ENCODE measurements at places on chromosomes 5 and 9. TPM values are rescaled to one million over a fixed set of nuclear protein-coding genes. Genes with fewer than 3 reads are reported as not detected.
A peak's percentile ranks its signal among the peaks of the same experiment; 100 is the strongest.

DNA sequence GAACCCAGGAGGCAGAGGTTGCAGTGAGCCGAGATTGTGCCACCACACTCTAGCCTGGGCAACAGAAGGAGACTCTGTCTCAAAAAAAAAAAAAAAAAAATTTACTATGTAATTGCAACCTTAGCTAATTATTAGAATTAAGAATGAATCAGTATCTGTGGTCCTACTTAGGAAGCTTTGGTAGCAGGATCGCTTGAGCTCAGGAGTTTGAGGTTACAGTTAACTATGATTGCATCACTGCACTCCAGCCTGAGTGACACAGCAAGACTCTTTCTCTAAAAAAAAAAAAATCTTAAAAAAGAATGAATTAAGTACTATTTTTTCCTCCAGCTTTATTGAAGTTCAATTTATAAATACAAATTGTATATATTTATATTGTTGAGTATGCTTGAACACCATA is 16.7 kb downstream of the NDUFAF2 start:
- DNase-seq, result no peak
- no peaks in the 10 kb centered on the region for H3K36me3 ChIP-seq
- H3K27me3 ChIP-seq, result no peaks in the 10 kb centered on the region
- H3K4me1 ChIP-seq, result no peaks in the 10 kb centered on the region

- no peak overlapping the region for H3K27ac ChIP-seq
- H3K4me3 ChIP-seq, result no peak overlapping the region
- H3K27me3 ChIP-seq, result no peaks in the 10 kb centered on the region
These were observed 357.2 kb downstream of the ZSWIM6 start for GRCh38 chr5:61689153-61689846.

DNA sequence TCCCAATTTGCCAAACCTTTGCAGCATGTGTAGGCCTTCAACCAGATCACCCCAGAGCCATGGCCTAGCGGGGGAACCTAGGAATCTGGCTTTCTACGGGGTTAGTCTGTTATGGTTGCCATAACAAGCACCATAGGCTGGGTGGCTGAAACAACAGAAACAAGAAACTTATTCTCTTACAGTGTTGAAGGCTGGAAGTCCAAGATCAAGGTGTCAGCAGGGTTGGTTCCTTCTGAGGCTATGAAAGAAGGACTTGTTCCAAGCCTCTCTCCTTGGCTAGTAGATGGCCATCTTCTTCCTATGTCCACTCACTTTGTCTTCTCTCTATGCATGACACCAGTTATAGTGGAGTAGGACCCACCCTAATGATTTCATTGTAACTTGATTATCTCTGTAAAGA is 6.1 kb downstream of the FGF1 start:
- H3K27ac ChIP-seq, result no peak overlapping the region
- H3K36me3 ChIP-seq, result no peaks in the 10 kb centered on the region
- no peak overlapping the region for H3K4me3 ChIP-seq

The GAS1 gene
- 64.3 TPM for polyA plus RNA-seq

- H3K27me3 ChIP-seq, result peaks cover 55% of the 10 kb centered on the region
- no peak overlapping the region for H3K27ac ChIP-seq
- peaks cover 35% of the 10 kb centered on the region for H3K4me1 ChIP-seq
- no peak for DNase-seq
- H3K36me3 ChIP-seq, result no peaks in the 10 kb centered on the region
These were observed 631 bp downstream of the CFAP77 start for GRCh38 chr9:132410642-132411041.

- no peak for DNase-seq
- no peak overlapping the region for H3K27ac ChIP-seq
- no peaks in the 10 kb centered on the region for H3K36me3 ChIP-seq
- H3K4me1 ChIP-seq, result no peaks in the 10 kb centered on the region
These were observed 409.9 kb downstream of the BRINP1 start for GRCh38 chr9:118959366-118959765.

DNA sequence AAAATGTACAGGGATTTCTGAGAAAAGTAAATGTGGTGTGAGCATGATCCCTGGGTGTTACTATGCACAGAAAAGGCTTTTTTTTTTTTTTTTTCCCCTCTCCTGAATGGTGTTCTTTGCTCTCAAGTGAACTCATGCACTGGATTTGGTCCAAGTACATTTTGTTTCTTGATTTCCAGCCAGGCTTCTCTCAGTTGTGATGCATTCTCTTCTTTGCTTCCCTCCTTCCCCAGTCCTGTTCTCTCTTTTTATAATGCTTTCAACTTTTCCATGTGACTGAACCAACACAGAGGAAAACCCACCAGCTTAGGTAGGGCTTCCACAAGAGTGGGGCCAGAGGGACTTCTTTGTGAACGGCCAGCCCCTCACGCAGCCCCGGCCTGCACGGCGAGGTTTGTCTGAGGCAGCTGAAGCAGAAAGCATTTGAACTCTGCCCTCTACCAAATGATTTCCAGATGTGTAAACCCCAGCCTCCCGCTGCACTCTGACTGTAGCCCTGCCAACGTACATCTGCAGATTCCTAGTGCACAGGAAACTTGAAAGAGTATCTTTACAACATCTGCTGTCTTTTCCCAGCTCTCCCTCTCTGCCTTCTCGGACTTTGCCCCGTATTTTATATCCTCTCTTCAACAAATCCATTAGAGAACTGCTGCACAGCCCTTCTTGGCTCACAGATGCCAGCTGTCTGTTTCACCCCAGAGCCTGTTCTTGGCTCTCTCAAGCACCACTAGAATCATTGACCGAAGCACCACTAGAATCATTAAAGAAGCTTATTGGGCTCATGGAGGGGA is 71.8 kb upstream of the CD180 start:
- peak overlapping the region; percentile 90 for H3K27ac ChIP-seq
- no peak overlapping the region for H3K4me3 ChIP-seq
- DNase-seq, result no peak
- no peaks in the 10 kb centered on the region for H3K4me1 ChIP-seq
- no peaks in the 10 kb centered on the region for H3K27me3 ChIP-seq

- H3K4me3 ChIP-seq, result peak overlapping the region; percentile 62
- peak overlapping the region; percentile 90 for H3K27ac ChIP-seq
- peaks cover 15% of the 10 kb centered on the region for H3K36me3 ChIP-seq
These were observed 757 bp downstream of the TMEM250 start for GRCh38 chr9:136117916-136118319.

The ADAMTS2 gene
- polyA plus RNA-seq, result 1.3 TPM

The PPIC gene
- 17.8 TPM for polyA plus RNA-seq

DNA sequence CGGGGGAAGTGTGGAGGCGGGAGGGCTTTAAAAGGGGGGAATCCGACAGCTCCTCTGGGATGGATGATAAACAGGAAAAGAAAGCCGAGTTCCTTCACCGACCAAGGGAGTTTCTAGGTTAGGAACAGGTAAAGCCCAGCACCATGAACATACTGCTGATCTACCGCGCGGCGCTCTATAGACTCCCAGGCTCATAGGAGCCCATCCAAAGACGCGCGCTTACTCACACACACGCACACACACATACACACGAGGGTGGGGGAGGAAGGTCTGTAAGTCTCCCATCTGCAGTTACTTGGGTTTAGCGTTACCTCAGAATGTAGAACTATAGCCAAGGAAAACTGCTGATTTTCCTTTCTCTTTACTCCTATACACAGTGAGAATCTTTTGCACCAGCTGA is 2.6 kb upstream of the GABRB2 start:
- no peak for DNase-seq
- no peak overlapping the region for H3K4me3 ChIP-seq
- no peaks in the 10 kb centered on the region for H3K36me3 ChIP-seq
- H3K27ac ChIP-seq, result no peak overlapping the region
- no peaks in the 10 kb centered on the region for H3K4me1 ChIP-seq

The FOXD4 gene
- 0.82 TPM for polyA plus RNA-seq

The PRDM9 gene
- 0.02 TPM for polyA plus RNA-seq

DNA sequence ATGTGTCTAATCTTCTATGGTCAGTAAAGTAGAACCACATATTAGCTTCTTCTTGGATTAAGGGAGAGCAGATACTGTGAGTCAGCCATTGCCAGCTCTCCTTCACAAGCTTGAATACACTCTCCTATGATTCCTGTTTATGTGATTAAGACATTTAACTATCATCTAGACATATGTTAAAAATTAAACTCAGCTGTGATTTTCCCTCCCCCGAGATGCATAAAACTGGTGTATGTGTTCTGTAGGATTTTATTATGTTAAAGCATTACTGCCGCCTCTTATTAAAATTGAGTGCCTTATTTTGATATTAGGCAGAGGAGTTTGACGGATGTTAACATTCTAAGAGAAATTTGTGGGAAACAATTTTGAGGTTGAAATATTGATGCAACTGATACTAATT is 114.6 kb downstream of the ACTBL2 start:
- H3K36me3 ChIP-seq, result no peaks in the 10 kb centered on the region
- H3K4me3 ChIP-seq, result no peak overlapping the region
- no peaks in the 10 kb centered on the region for H3K4me1 ChIP-seq
- H3K27ac ChIP-seq, result no peak overlapping the region
- DNase-seq, result no peak

DNA sequence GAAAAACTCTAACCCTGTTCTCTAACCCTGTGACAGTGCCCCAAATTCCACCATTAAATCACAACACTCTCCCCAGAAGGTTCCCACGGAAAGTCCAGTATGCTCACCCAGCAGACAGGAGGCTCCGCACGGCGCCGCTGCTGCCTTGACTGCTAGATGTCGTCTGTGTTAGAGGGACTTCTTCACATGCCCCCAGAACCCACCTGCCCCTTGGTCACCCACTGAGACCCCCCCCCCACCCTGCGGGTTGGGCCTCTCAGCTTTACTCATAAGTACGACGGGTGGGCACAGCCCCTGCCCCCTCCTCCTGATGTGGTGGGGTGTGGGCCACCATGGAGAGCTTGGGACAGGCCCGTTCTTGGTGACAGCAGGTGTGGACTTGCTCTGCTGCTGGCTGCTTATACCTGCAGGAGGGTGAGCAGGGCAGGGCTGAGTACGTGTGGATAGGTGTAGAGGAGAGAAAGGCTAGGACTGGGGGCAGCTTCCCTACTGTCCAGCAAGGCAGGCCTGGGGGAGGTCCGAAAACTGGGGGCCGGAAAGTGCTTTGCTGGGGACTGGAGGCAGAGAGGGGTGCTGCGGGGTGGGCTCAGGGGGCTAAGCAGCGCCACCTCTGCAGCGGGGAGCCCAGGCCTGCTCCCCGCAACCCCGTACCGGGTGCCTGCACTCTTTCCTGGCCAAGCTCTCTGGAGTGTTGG is 57.5 kb upstream of the OLFM1 start:
- H3K27ac ChIP-seq, result no peak overlapping the region
- no peak for DNase-seq
- no peaks in the 10 kb centered on the region for H3K36me3 ChIP-seq
- no peak overlapping the region for H3K4me3 ChIP-seq

- no peaks in the 10 kb centered on the region for H3K4me1 ChIP-seq
- no peaks in the 10 kb centered on the region for H3K27me3 ChIP-seq
- H3K36me3 ChIP-seq, result peaks cover 3% of the 10 kb centered on the region
- H3K27ac ChIP-seq, result no peak overlapping the region
- no peak for DNase-seq
- H3K4me3 ChIP-seq, result no peak overlapping the region
These were observed 236.6 kb downstream of the NR3C1 start for GRCh38 chr5:143166661-143167420.

The ZCCHC10 gene
- 38.6 TPM for polyA plus RNA-seq

The WNT8A gene
- polyA plus RNA-seq, result 0.09 TPM

GRCh38 chr9:110622368-110622767 is 42.8 kb upstream of the SVEP1 start:
- H3K36me3 ChIP-seq, result no peaks in the 10 kb centered on the region
- no peak overlapping the region for H3K4me3 ChIP-seq
- no peak for DNase-seq
- H3K27me3 ChIP-seq, result no peaks in the 10 kb centered on the region
- H3K4me1 ChIP-seq, result no peaks in the 10 kb centered on the region

DNA sequence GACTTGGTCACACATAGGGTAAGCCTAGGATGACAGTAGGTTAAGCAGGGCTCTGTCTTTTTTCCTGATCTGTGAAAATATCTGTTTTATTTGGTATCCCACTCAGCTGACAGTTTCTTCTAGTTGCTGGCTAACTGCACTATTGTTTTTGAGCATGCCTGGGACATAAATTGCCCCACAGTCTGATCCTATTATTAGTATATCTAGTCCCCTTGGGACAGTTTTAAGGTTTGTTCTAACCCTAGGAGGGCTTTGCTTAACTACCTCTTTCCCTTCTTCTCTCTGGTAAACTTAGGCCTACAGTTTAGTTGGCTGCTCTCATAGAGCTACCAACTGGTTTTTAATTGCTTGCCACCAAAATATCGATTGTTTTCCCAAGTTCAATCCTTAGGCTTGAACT is 446.6 kb downstream of the ARHGEF28 start:
- no peaks in the 10 kb centered on the region for H3K36me3 ChIP-seq
- H3K27me3 ChIP-seq, result no peaks in the 10 kb centered on the region
- H3K4me1 ChIP-seq, result peaks cover 15% of the 10 kb centered on the region
- H3K4me3 ChIP-seq, result no peak overlapping the region
